ENCODE measurements at places on chromosomes 5 and 9.

DNA sequence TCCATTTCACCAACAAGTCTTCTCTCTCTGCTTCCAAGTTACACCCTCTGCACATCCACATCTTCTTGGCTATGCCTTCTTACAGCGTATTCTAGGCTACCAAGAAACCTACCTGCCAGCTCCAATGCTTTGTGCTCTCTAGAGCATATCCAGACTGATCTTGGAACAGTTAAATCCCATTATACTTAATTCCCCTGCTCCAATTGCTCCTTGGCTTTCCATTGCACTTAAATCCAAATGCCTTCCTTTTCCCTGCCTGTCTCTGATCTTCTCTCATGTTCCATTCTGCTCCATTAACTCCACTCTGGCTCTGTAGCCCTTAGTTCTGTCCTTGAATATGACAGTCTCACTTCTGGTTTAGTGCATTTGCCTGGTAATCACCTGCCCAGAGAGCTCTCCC lies 322.4 kb downstream of the LRRC70 start:
- DNase-seq = no peak

- no peak for DNase-seq
Observed at GRCh38 chr5:139631520-139632165, 16.5 kb upstream of the CXXC5 start.

- no peak for DNase-seq
Observed at GRCh38 chr5:22710660-22711059, 142.5 kb downstream of the CDH12 start.

- no peak for DNase-seq
Observed at GRCh38 chr9:18478501-18479361, 4.8 kb downstream of the ADAMTSL1 start.

DNA sequence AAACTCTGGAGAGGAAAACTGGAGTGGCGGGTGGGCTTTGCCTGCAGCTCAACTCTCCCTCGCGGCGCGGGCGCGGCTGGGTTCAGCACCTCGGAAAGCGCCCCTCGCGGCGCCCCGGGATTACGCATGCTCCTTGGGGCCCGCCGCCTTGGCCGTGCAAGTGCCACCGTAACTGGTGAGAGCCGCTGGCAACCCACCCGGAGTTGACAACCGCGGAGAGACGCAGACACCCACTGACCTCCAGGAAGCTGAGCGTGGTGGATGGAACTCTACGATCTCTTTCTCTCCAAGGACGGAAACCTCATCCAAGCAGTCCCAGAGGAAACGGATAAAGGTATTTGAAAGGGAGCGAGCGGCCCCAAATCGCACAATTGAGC lies 194 bp upstream of the RXFP3 start:
- DNase-seq = peak; percentile 56

DNA sequence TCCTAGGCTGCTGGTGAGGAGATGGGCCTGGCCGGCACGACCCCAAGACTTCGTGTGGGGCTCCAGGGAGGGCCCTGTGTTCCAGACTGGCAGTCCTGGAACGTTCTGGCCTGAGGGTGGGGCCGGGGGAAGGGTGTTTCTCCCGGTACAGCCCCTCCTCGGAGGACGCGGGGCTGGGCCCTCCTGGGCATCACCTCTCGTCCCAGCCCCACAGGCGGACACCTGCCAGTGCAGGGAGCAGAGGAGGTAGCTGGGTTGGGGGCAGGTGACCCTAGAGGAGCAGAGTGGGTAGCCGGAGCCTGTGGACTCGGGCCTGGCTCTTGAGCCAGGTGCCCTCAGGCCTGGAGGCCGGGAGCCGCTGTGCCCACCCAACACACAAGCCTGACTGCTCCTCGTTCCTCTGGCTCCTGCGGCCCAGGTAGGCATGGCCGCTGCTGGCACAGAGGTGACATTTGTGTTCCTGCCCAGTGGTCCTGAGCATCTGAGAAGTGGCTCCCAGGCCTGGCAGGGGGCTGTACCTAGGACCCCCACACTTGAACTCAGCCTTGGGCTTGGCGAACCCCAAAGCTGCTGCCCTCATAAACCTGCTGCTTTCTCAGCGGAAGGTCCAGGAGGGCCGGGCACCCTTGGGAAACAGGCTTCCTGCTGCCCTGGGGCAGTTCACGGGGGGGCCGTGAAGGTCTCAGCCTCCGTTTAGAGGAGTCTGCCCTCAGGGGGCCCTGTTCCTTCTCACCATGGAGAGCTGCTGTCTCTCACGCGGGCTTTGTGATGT lies 817 bp downstream of the SLC6A19 start:
- no peak for DNase-seq

DNA sequence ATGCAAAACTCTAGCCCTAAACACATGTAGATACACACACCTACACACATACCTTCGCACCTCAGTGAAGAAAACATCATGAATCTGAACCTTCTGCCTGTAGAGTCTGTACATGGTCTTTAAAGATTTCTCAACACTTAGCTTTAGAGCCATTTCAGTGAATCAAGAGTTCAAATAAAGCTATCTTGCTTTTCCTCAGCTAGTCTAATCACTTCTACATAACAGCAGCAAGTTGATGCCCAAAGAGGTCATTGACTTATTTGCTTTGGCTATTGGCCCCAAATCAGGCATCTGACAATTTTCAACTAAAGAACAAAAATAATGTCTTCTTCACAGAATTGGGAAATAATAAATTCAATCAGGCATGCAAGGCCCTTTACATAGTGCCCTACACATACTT lies 127.9 kb upstream of the SGCD start:
- no peak for DNase-seq

GRCh38 chr5:83900306-83900705 lies 179.7 kb upstream of the HAPLN1 start:
- no peak for DNase-seq

- DNase-seq = no peak
Observed at GRCh38 chr9:19969721-19970120, 180.9 kb upstream of the SLC24A2 start.

DNA sequence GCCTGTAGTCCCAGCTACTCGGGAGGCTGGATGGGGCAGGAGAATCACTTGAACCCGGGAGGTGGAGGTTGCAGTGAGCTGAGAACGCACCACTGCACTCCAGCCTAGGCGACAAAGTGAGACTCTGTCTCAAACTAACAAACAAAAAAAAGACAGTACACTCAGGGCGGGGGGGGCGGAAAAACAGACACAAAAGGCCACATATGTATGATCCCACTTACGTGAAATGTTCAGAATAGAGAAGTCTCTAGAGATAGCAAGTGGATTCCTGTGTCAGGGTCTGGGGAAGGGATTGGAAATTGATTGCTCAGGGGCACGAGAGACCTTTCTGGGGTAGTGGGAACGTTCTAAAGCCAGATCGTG lies 9.0 kb upstream of the LCN1 start:
- DNase-seq = no peak

GRCh38 chr5:101720033-101720432 lies 576.1 kb downstream of the SLCO4C1 start:
- no peak for DNase-seq

- DNase-seq = no peak
Observed at GRCh38 chr9:92158097-92158601, 42.9 kb upstream of the SPTLC1 start.

Measured in activated T-cell treated with anti-CD3 and anti-CD28 coated beads for 48 hours (primary cell).